ACHN (cell line): ENCODE measurements at places on chromosomes 6 and 20.

DNA sequence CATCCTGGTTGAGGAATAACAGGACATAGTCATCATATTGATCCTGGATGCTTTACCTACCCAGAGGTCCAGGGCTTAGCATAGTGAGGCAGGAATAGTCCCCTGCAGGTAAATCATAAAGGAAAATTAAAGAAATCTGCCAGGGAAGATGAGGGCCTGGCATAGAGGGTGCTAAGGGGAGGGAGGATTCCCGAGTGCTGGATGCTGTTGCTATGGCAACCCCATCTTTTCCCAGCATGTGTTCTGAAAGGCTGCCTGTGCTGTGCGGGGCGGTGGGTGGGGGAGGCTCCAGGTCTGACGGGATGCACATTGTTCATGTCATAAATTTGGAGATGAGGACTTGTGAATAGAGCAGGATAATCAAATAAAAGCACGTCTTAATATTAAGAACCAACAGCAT lies 212.6 kb upstream of the PCSK2 start:
- no peak for DNase-seq

DNA sequence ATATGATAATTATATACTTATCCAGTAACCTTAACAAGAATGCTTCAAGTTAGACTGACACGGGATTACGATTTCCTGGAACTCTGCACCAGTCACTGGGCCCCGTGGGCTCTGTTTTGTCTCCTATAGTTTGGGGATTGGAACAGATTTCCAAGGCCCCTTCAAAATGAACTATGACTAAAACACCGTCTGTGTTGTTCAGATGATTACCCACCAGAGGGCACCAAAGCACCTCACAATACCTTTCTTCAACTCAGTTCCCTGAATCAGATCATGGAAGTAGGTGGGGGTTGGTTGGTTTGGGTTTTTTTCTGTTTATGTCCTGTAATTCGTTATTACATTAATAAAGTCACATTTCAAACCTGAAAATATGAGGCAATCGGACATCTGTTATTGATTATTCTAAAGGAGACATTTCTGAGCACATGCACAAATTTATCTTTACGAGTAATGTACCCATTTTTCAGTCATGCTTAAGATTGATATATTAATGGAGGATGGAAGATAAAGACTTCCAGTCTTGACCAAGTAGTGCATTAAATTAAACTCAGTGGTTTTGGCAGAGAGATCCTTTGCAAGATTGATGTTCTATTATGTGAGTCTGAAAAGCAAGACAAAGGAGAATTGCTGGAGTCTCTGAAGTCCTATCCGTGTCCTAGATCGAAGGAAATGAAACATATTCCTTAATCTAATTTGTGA lies 112.0 kb upstream of the COL21A1 start:
- peak; percentile 72 for DNase-seq

DNA sequence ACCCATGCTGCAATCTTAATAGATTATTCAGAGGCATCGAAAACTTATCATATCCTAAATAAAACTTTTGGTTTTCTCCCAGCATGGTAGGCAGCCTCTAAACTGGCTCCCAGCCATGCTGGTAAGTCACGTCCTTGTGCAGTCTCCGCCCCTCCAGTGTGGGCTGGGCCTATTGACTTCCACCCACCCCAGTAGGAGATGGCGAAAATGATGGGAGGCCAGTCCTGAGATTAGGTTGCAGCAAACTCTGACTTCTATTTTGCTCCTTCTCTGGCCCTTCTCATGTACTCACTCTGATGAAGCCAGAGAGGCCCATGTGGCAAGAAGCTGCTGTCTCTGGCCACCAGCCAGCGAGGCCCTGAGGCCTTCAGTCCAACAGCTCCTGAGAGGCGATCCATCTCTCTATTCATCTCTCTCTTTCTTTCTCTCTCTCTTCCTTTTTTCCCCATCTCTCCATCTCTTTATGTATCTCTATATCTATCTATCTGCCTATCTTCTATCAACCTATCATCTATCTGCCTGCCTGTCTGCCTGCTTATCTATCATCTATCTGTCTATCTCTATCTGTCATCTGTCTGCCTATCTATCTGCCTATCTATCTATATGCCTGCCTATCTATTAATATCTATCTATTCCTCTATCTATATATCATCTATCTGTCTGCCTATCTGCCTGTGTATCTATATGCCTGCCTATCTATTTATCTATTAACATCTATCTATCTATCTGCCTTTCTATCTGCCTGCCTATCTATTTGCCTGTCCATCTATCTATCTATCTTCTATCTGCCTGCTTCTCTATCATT lies 52.7 kb upstream of the STX16 start:
- no peak for DNase-seq

GRCh38 chr6:79266051-79266450 lies 31.6 kb upstream of the HMGN3 start:
- no peak for DNase-seq

- no peak for DNase-seq
Measured at GRCh38 chr6:39706819-39707335, 18.3 kb downstream of the KIF6 start.
